ENCODE measurements at places on chromosomes 11 and 22.

DNA sequence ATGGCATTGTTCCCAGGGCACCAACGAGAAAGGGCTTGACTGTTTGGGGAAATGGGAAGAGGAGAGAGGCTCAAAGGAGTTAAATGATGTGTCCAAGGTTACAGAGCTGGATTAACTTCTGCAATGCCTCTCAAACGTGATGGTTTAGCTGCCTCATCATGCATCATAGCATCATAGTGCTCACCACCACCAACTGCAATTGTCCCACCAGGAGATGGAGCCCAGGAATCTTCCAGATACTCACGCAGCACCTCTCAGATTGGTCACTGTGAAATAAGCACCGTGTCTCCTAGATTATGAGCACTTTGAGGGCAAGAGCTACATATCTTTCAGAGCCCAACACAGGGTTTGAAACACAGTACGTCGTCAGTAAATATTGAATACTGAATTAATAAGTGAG, 69.2 kb downstream of the PRSS23 start:
- DNase-seq, result no peak

GRCh38 chr11:110251836-110252235, 44.6 kb downstream of the RDX start:
- DNase-seq, result no peak

DNA sequence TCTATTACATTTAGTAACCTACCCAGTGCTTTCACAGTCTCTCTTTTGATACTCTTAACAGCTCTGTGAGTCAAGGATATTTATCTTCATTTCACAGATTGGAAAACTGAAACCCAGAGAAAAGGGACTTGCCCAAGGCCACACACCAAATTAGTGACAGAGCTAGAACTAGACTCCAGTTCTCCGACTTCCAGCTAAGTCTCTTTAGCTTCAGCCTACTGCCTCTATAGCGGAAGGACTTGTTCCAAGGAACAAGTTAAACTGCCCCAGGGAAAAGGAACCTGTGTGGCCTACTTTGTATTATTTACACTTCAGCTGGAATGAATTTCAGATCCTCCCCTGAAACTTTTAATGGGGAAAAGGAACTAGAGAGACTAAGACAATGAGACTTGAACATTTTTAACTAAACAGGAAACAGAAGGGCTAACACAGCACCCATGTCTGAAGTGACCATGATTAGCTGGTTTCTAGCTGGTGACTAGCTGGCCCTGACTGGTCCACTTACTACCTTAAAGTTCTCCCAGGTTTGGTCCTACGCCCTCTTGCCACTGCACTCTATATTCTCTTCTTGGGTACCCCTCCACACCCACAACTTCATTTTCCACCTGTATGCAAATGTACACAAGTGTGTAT, 1.3 kb downstream of the LRRC51 start:
- no peak for DNase-seq

DNA sequence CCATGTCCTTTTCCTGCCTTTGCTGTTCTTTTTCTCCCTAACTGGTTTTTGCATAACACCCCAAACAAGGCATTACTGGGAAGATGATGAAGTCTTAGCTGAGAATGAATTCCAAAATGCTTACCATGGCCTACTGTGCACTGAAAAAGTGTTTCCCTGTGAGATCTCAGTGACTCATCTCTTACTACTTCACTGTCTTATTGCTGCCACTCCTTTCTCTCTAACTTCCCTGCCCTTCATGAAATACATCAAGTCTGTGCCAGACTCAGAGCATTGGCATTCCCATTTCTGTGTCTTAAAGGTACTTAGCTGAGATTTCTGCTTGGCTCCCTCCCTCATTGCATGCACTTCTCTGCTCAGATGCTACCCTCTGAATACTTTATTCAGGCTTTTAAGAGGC, 49.1 kb upstream of the MUC15 start:
- DNase-seq, result no peak

- DNase-seq, result peak; percentile 88
These were observed 16.6 kb downstream of the CRELD2 start for GRCh38 chr22:49934891-49935557.

GRCh38 chr11:76673176-76674142, 2.9 kb upstream of the LRRC32 start:
- DNase-seq, result no peak

- no peak for DNase-seq
These were observed 47.9 kb upstream of the ARHGAP42 start for GRCh38 chr11:100639140-100639539.

- DNase-seq, result no peak
These were observed 56.1 kb upstream of the CRTAM start for GRCh38 chr11:122782222-122782621.

- DNase-seq, result no peak
These were observed 30.4 kb downstream of the FADD start for GRCh38 chr11:70233511-70233934.

DNA sequence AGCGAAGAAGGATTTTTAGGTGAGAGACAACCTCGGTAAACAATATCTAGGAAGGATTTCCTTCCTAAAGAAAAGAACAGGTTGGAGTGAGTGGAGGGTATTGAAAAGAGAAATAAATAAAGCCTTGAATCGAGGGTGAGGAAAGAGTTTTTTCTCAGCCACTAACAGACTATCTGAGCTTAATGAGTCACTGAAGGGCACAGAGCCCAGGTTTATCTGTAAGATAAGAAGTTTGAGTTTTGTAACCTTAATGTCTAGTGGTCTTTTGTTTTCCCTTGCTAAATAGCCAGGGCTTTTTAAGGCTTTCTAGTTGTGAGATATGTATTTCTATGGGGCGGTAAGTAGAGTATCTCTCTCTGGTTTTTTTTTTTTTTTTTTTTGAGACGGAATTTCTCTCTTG, 394.5 kb upstream of the KIRREL3 start:
- no peak for DNase-seq

DNA sequence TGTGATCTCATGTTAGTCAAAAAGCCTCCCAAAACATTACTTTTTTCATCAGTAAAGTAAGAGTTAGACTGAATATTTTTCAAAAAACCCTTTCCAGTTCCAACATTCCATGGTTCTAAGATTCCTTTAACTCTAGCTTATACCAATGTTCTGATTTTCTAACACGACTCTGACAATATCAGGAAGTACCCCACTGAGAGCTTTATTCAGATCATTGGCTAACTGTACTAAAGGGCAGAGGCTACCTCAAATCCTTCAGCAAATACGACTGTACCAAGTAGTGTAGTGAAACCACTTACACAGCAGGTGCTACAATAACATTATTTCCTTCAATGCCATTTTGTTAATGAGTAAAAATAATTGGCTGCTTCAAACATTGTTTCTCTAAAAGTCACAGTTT, 213.4 kb upstream of the PITPNB start:
- no peak for DNase-seq

DNA sequence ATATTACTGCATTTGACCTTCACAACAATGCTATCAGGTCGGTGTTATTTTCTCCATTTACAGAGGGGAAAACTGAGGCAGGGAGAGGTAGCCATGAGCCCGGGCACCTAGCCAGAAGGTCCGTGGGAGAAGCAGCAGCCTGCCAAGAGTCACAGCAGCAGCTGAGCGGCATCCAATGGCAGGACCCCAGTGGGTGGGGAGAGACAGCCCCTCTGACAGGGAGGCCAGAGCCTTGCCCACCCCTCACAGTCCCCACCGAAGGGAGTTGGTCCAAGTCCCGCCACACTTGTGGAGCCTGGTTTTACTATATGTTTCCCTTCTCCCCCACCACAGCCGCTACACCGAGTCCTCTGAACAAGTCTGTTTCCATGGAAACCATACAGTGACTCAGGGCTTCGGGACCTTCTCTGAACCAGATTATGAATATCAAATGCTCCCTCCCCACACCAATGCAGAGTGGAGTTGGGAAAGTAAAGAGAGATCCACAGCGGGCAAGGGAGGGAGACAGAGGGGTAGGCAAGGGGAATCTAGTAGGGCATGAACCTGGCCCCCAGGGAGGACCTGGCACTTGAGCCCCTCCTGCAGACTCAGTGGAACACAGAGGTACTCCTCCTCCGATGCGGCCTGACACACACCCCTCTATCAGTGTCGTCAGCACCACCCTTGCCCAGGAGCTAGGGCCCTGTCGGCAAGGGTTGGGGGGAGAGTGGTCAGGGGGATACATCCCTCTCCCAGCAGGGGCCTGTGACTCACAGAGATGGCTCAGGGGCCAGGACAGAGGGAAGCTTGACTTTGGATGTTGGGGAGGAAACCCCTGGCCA, 2.5 kb downstream of the CHST1 start:
- DNase-seq, result no peak

GRCh38 chr11:60065801-60066200, 9.3 kb downstream of the MS4A3 start:
- DNase-seq, result no peak

DNA sequence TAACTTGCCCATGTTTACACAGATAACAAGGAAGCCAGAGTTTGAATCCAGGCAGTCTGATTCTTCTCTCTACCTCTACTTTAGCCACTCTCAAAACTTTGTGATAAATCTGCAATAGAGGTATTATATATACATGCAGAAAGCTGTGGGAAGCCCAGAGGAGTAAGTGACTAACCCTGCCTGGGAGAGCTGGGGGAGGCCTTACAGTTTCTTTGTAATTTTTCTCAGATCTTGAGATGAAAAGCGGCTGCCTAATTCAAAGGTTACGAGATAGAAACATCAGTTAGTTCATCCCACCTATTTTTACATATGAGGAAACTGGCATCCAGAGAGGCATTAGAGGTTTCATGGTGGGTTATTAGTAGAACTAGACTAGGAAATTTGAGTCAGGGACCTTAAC, 4.9 kb downstream of the STIM1 start:
- DNase-seq, result peak; percentile 60

- DNase-seq, result no peak
These were observed 28.3 kb upstream of the IGSF22 start for GRCh38 chr11:18754308-18754707.

- no peak for DNase-seq
These were observed 244.0 kb downstream of the CASP12 start for GRCh38 chr11:104654181-104654813.

DNA sequence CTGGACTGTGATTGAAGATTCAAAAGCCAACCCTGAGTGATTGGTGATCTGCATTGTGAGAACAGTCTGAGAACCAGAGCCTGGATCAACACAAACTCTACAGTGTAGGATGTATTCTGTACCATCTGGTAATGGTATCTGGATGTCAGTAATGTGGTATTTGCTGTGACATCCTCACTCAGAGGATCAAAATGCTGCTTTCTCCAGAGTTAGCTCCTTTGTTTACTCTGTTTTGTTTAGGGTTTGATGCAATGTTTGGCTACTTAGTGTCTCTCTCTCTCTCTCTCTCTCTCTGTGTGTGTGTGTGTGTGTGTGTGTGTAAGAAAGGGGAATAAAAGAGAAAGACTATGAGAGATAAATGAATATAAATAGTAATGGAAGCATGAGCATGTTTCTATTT, 24.3 kb downstream of the CASP4 start:
- no peak for DNase-seq

DNA sequence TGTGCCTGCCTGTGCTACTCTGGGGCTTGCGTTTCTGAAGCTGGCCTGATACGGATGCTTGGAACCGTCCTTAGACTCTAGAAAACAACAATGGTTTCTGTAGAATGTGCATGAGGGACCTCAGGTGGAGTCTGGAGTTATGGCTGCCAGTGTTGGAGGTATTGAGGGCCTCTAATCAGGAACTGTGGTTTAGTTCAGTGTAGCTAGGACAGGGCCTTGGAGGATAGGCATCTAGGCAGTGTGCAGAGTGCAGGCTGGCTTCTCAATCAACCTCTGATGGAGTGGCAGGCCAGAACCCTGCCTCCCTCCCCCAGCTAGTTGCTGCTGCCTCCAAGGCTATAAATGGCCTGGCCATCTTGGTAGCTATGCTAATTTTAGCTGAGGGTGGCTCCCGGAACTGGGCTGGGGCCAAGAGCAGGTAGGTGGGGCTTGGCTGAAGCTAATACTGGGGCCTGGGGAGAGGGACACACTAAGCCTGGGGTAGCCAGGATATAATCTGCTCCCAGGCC, 4.0 kb downstream of the STIM1 start:
- DNase-seq, result no peak

- DNase-seq, result no peak
These were observed 36.5 kb downstream of the POU2AF3 start for GRCh38 chr11:111334532-111335502.

GRCh38 chr11:2248242-2248641, 22.1 kb downstream of the ASCL2 start:
- no peak for DNase-seq

DNA sequence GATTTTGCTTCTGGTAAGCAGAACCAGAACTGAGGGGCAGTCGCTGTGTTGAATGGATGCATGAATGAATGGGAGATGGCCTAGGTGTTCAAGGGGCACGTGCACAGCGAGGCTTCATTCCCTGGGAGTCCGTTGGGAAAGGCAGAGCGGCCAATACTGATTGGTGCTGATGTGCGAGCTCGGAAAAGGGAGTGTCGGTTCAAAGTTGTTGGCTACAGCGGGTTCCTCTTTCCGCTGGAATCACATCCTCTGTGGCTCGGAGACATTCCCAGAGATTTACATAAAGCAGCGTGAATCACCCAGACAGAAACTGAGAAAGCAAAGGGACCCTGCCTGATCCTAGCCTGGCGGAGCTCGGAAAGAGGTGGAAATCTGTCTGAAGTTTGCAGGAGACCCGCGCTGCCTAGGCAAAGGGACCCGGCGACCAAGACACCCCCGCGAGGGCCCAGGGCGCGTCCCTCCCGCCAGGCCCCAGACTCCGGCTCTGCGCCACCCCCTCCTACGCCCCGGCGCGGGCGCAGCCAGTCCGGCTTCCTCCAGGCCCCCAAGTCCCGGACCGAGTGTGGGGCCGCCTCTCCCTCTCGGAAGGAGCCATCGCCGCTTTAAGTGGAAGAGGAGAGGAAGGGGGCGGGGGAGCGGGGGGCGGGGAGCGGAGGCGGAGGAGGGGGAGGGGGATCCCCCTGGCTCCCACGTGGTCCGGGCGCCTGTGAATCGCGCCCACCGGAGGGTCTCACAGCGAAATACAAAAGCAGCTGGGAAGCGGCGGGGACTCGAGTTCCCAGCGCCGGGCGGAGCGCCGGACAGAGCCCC, at the start of gene FJX1:
FJX1 (plus strand) TSS at position 774 of the 810 bp plus-strand sequence. CDS start 177 bp downstream, outside the sequence.
- DNase-seq, result no peak

DNA sequence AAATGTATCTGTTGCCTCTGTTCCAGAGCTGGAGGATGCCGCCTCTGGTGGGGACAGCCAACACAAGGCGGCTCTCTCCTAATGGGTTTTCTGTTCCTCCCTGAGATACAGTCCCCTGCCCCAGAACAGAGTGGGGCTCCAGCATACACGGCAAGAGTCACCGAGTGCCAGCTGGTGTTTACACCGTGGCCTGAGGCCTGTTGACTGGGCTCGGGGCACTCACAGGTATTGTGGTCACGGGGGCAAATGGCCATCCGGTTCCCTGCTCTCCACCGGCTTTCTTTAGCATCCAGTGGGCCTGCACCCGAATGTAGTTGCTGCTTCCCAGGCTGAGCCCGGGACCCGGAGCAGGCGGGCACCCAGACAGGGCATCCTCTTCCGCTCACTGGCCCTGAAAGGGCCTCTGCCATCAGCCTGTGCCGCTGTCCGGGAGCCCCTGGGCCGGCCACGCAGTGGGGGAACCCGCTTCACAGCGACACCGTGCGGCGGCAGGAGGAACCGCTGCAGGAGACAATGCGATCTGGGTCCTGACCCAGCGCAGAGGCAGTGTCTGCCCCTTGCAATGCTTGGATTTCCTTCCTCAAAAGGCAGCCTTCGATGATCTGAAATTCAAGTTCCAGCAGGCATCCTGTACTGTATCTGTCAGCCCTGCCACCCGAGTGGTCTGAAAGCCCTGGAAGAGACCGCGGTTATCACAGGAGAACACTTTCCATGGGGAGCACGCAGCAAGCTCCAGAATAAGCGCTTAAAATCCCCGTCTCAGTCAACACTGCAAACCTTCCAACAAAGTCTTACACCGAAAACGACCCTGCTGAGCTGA, 859 bp upstream of the KRTAP5-5 start:
- peak; percentile 64 for DNase-seq
